ENCODE measurements at places on chromosomes 13 and 19. TPM values are rescaled to one million over a fixed set of nuclear protein-coding genes. Genes with fewer than 3 reads are reported as not detected.

Gene PSPN
- 1.2 TPM for total RNA-seq

Gene SYNGR4
- total RNA-seq = not detected

Gene ATP4B
- 0.09 TPM for total RNA-seq

Gene FFAR2
- total RNA-seq = not detected

Gene MZT1
- 4.4 TPM for total RNA-seq

Gene PLPP2
- 2.6 TPM for total RNA-seq

Gene PDX1
- total RNA-seq = not detected

Gene GFY
- not detected for total RNA-seq

Gene SLC7A10
- total RNA-seq = not detected

Measured in pericardium fibroblast (primary cell).